ENCODE measurements at places on chromosomes 12 and 14. TPM values are rescaled to one million over a fixed set of nuclear protein-coding genes. Genes with fewer than 3 reads are reported as not detected.

ANG gene
- 0.07 TPM for total RNA-seq

WSCD2 gene
- total RNA-seq = not detected

INSM2 gene
- 0.17 TPM for total RNA-seq

RPGRIP1 gene
- total RNA-seq = not detected

SERPINA3 gene
- total RNA-seq = not detected

LPAR5 gene
- 2.5 TPM for total RNA-seq
